ENCODE measurements at places on chromosomes 4 and X.

DNA sequence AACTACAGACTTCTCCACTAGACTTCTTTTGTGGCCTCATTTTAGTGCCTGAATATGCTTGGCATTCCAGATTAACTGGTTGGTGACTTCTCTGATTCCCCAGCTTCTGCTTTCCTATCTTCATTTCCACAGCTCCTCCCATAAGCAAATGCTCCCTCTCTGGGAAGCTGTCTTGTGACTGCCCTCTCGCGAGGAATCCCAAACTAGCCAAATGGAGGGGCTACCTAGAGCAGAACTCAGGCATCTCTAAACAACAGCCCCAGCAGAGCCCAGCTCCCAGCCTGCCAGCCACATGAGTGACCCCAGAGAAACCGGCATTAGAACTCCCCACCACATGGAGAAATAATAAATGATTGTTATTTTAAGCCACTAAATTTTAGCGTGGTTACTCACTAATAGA, 7.6 kb upstream of the VEGFD start:
- DNase-seq: no peak

- no peak for DNase-seq
These were observed 99.1 kb upstream of the TSPAN7 start for GRCh38 chrX:38462257-38462656.

DNA sequence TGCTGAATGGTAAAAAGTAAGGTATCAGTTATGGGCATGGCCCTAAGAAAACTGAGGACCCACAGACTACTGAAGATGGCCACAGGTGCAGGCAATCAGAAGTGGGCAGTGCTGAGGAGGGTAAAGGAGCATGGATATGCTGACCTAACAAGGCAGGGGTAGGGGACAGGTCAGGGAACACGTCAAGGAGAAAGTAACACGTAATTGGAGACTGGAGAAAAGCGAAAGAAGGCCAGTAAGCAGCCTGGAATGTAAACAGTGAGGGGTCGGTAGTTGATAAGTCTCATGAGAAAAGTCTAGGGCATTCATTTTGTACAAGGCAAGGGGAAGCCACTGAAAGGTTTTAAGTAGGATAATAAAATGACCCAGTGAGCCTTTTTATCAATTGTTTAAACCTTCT, 153.3 kb downstream of the PRDM5 start:
- peak; percentile 68 for DNase-seq

DNA sequence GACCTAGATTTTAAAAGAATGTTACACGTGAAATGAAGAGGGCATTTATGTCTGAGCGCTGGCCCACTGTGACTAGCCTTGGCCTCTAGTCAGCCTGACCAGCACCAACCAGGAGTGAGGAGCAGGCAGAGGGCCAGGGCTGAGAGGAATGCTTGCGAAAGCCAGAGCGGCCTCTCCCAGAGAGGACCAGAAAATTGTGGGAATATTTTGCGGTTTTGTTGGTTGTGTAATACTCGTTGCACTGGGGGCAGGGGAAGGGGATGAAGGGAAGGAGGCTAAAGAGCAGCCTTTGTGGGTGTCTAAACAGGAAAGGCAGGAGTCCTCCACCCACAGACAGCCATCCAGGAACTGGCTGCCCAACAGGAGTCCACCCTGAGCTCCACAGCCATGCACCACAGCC, 3.8 kb downstream of the GABRE start:
- DNase-seq: peak; percentile 86

GRCh38 chr4:174592985-174593335, 70.7 kb upstream of the HPGD start:
- DNase-seq: peak; percentile 76

DNA sequence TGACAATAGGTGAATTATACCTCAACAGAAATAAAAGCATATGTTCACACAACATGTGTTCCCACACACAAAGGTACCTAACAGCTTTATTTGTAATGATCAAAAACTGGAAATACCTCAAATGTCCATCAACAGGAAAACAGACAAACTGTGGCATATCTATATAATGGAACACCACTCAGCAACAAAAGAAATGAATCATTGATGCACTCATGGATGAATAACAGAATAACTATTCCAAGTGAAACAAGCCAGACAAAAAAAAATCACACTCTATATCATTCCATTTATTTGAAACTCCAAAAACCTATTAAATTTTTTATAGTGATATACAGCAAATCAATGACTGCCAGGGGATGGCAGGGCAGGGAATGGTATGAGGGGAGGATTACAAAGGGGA, 148.1 kb downstream of the PLS3 start:
- DNase-seq: no peak

Measured in HCEC 1CT (cell line).